ENCODE measurements at places on chromosomes 2 and 18.

DNA sequence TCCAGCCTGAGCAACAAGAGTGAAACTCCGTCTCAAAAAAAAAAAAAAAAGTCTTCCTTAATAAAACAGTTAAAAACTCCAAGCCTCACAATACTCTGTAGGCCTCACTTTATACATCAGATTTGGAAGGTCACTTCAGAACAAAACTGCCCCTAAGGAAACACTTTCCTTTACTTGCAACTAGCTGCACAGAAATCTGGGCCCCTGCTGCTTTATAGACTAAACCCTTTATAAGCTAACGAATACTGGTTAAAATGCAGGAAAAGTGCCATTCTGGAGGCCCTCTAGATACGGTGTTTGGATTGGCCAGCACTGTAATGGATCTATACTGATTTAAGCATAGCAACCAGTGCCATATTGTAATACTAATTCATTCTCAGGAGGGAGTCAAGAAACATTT lies 1.5 kb downstream of the ABHD1 start:
- no peak for DNase-seq

GRCh38 chr18:77199707-77200106 lies 49.9 kb upstream of the GALR1 start:
- DNase-seq: no peak

DNA sequence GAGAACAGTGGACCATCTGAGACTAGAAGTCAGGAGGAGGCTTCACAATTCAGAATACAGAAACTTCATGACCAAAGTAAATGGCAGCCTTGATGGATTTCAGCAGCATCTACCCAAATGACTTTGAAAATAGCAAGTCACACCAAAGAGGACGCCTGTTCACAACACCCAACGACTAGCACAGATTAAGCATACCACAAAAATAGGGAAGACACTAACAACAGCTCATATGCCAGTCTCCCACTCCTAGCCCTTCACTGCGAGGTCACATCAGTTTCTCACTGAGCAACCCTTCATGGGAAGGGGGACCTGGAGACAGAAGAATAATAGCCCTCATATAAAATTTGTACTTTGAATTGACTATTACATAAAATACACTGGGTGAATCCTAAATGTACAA lies 228.4 kb upstream of the SLC39A10 start:
- DNase-seq: no peak

DNA sequence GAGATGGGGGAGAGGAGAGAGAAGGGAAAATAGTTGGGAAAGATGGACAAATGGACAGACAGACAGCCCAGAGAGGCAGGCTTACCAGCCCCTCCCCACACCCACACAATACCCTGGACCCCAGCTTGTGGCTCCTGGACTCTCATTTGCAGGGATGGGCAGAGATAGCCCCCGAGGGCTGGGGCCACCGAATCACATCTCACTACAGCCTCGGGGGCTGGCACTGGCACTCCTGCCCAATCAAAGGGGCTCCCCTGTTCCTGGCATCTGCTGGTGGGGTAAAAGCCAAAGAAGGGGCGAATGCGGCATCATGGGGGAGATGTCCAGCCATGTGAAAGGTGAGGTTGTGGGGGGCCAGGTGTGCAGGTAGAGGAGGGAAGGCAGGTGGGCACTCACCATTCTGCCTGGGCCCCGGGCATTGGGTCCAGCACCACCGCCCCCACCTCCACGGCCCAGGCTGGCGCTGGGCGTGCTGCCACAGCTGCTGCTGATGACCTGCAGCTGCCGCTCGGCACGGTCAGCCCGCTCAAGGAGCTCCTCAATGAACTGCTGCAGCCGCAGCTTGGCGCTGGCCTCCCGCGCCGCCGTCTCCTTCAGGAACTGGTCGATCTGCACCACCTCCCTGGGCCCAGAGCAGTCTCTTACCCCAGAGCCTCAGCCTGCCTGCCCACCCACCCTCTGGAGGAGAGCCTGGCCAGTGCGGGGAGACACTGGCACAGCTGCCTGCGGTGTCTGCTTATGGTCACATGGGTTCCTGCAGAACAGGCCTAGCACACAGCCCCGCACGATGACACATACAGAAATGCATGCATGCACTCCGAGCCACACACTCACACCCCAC lies 18.0 kb downstream of the FBXO41 start:
- DNase-seq: no peak

DNA sequence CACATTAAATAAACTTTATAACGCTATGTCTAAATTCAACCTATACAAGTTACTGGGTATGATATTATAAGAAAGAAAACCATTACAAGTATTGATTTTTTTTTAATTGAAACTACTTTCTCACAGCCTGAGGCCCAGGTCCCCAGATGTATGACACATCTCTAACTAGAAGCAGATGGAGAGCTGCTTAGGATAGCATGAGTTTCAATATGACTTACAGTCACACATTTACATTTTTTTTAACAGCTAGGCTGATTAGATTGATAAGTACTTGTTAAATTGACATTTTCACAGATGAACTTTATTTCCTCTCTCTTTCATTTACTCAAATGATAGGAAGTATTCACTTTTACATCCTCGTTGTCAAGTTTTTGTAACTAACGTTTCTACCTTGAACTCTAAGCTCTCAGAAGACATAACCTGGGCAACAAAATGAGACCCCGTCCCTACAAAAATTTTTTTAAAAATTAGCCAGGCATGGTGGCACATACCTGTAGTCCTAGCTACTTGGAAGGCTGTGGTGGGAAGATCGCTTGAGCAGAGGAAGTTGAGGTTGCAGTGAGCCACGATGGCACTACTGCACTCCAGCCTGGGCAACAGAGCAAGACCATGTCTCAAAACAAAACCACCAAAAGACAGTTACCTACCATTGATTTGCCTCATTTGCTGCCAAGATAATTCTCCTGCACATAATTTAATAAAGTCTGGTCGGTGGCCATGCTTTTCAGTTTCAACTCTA lies 52.4 kb downstream of the STK39 start:
- DNase-seq: no peak
